ENCODE measurements at places on chromosomes 1 and 21.

DNA sequence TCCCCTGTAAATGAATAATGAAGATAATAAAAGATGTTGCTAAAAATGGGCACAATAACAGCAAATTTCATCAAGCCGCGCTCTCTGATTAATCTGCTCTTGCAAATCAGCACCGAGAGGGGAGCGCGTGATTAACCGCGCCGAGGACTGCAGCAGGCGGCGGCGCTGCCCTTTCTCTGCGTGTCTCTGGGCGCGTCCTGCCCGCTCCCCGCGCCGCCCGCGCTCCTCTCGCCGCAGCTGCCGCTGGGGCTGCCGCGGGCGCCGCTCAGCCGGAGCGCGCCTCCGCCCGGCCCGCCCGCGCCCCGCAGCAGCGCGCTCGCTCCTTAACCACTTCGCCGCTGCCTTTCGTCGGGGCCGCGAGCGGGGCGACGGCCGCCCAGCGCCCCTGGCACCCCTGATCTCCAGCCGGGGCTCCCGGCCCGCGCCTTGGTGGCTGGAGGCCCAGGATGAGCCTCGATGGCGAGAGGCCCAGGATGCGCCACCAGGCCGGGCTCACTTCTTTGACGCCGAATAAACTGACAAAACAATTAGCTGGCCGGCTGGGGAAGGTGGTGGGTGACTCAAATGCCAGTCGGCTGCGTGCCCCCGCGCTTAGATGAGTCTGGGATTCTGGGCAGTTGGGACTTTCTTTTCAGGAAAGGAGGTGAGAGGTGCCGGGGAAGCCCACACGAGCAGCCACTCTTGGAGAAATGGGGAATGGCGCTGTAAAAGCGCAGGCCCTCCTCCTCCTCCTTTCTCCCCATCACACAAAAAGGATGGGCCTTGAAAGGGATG, 221.4 kb upstream of the PKN2 start:
- no peak for DNase-seq

- DNase-seq, result no peak
Measured at GRCh38 chr1:236687273-236687672, 974 bp downstream of the ACTN2 start.

GRCh38 chr1:245154429-245155271, at the start of gene KIF26B:
Gene KIF26B (plus strand): TSS chr1:245154985. CDS start chr1:245155425, 440 bp downstream.
- DNase-seq, result peak; percentile 15

GRCh38 chr1:36479505-36480051, 3.1 kb downstream of the CSF3R start:
- DNase-seq, result no peak

- no peak for DNase-seq
Measured at GRCh38 chr1:174022976-174023277, 770 bp upstream of the RC3H1 start.

- DNase-seq, result no peak
Measured at GRCh38 chr1:7127322-7128075, 342.2 kb downstream of the CAMTA1 start.

GRCh38 chr1:108583757-108584427, 24.0 kb downstream of the EEIG2 start:
- DNase-seq, result no peak

DNA sequence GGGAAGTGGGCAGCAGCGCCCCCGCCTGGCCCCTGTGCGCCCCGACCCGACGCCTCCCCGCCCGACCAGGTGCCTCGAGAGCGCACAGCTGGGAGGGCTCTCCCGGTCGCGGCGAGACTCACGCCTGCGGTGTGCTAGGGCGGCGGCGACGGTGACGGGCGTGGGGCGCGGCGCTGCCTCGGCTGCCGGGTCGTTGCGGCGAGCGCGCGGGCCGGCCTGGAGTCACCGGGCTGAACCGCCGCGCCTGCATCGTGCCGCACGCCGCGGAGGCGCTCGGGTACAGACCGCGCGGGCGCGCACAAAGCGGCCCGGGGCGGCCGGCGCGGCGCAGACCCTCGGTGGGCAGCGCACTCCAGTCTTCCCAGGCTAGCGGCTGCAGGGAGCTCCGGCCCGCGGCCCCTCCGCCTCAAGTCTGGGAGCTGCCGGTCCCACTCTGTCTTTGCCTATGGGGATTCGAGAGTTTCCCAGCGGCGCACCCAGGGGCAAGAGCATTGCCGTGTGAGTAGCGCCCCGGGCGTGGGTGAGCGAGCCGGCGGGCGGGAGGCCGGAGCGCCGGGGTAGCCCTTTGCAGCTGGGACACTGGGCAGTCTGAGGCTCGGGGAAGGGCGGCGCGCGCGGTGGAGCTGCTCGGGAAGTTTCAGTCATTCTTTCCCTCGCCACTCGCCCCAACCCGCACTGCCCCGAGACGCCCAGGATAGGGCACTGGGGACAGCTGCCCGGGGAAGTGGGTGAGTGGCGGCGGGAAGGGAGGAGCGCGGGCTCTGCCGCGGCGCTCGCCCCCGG, at the start of gene SLC35F3:
Gene SLC35F3, plus strand, starts transcription at position 44 of the 783 bp plus-strand sequence.
- DNase-seq, result no peak

Measured in stimulated activated naive CD4-positive, alpha-beta T cell treated with Interleukin-2 at 50 U/mL for 16 hours (primary cell).